ENCODE measurements at places on chromosomes 3 and 15.
A peak's percentile ranks its signal among the peaks of the same experiment; 100 is the strongest.

GRCh38 chr3:149506540-149506939 is 32.0 kb downstream of the TM4SF4 start:
- no peak for DNase-seq

GRCh38 chr15:88912500-88912921 is 668 bp downstream of the MFGE8 start:
- DNase-seq, result no peak

DNA sequence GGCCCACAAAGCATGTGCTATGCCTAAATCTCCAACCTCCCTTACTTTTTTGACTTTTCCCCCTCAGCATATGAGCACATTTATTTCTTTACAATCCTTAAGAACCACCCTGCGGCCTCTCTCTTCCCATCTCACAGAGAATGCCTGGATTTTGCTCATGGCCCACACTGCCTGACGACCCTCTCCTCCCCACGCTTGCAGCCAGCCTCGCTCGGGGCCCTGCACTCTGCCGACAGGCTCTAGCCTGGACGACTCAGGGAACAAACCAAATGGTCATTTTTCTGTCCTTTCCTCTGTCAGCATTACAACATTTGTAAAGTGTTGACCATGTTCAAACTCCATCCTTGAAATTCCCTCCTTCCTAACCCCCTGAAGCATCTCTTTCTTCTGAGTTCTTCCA is 11.7 kb downstream of the HES1 start:
- no peak for DNase-seq

- DNase-seq, result no peak
These were observed 25.3 kb downstream of the GABRA5 start for GRCh38 chr15:26892182-26892518.

DNA sequence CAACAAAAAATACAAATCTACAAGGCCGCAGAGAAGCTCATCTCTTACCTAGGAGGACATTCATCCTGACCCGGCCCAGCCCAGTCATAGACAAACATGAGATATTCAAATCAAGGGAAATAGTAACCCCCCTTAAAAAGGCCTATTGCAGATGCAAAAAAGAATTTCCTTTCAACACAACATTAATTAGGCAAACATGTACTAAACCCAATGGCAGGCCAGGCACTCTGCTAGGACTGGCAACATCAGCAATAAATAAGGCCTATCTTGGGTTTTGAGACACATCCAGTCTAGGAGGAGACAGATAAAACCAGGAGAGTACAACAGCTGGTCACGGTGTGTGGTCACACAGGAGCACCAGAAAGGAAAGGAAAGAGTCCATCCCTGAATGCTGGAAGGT is 61.4 kb downstream of the ADCY5 start:
- no peak for DNase-seq

GRCh38 chr3:72997421-72997961 is 880 bp downstream of the PPP4R2 start:
- no peak for DNase-seq

DNA sequence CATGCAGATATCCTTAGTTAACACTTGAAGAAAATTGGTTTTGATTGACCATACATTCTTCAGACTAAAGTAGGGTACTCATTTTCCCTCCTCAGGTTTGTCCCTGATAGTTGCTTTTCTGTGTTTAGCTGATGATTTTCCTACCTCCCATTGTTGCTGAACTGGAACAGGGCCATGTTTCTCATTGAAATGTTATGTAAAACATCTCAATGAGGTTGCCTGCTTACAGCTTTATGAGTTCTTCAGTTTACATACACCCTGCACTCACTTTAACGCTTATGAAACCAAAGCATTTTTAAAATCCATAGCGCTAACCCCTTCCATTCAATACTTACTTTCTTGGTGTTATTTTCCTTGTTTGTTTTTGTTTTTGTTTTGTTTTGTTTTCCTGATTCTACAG is 61.9 kb downstream of the HMG20A start:
- no peak for DNase-seq

DNA sequence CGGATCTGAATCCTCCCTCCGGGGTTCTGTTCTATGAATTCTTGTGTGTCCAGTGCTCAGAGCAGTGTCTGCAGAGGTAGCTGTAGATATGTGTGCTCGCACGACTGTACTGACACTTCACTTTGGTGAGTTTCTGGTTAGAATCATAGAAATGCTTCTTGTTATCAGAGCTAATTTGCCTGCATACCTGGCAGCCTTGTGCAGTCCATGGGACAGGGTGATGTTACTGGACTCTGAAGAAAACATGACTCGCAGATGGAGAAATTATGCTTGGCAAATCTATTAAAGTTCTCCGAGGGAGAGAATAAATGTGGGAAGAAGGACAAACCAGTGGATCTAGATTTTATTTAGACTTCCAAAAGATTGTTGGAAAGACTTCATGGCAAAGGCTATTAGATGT is 12.2 kb downstream of the CGNL1 start:
- DNase-seq, result no peak

DNA sequence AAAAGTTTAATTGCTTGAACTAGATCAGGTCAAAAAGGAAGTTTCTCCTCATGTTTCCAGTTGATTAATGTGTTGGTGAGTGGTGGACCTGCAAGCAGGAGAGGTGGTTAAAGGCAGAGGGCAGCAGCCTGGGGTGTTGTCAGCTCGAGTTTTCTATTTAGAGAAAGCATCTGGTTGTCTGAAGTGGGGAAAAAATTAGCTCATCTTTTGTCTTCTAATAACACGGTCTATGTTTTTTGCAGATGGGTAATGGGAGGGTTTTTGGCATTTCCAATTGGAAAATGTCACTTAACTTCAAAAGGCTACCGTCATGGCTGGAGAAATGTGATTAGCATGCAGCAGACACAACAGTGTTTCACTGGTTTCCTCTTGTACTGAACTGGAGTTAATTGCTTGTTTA is 122.6 kb downstream of the ITPR1 start:
- no peak for DNase-seq

GRCh38 chr15:74269362-74270035 is 33.4 kb downstream of the CCDC33 start:
- DNase-seq, result no peak

GRCh38 chr3:13647298-13648059 is 98.6 kb downstream of the FBLN2 start:
- DNase-seq, result no peak

DNA sequence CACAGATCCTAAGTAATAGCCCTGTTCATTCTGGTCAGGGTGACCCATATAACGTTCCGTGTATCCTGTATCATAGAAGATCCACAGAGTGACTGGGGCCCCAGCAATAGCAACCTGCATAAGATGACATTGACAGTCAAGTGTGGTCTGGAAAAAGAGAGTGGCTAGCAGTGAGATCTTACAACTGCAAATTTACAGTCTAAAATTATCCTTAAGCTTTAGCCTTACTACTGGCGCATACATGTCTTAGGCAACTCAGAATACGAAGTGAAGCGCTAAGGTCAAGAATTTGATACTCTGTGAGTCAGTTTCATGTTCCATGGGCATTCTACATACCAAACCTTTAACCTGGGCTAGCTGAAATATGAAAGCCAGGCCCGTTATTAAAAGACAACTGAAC is 29.2 kb upstream of the IGDCC4 start:
- no peak for DNase-seq

DNA sequence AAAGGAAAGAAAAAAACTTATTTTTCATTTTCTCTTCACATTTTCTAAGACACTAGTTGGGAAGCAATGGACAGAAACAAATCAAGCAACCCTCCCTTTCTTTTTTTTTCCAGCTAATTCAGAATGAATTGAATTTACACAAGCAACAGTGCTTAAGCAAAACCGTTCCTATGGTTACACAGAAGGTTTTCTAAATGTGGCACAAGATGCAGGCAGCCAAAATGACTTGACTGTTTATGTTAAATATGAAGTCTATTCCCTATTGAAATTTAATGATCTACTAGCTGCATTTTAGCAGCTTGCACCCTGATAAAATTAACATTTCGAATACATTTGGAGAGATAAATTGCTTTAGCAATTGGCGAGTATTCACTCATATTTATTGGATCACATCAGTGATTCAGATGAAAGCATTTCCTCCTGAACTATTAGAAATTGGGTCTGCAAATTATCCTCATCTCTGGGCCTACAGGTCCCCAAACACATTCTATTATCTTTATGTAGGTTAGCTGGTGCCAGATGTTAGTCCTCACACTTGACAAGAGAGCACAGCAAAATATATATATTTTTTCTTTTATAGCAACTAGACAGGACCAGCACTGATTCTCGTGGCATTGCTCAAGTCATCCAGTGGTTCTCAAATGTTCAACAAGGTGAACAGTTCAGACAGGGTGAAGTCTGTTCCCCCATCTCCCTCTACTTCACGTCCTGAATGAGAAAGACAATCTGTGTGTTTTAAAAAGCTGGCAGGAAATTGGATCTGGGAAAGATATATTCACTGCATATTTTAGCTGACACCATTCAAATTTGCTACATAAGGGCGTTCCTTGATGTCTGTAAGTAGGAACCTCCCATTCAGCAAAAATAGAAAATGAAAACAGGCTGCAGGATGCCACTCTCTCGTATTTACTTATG is 463.6 kb upstream of the KCNMB2 start:
- no peak for DNase-seq

GRCh38 chr3:16441371-16441875 is 72.1 kb downstream of the RFTN1 start:
- DNase-seq, result no peak

GRCh38 chr3:128260275-128260674 is 107.0 kb downstream of the EEFSEC start:
- no peak for DNase-seq

- DNase-seq, result no peak
These were observed 878.8 kb downstream of the NAALADL2 start for GRCh38 chr3:175737646-175738572.

DNA sequence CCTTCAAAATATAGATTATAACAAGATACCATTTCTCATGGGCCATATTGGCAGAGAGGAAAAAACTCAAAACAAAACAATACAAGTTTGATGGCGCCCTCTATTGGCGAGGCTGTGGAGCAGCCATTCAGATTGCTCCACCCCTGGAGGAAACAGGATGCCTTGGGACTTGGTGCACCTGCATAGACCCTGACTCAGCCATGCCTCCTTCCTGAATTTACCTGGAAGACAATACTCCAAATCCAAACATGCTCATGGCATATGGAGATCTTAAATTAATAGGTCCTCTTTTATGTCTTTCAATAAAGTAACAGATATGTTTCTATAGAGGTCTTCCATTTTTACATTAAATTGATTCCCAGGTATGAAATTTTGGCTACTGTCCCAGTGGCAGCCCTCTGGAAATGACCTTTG is 90.0 kb downstream of the APBA2 start:
- DNase-seq, result peak; percentile 41

GRCh38 chr3:135226057-135226456 is 431.0 kb downstream of the EPHB1 start:
- DNase-seq, result no peak

DNA sequence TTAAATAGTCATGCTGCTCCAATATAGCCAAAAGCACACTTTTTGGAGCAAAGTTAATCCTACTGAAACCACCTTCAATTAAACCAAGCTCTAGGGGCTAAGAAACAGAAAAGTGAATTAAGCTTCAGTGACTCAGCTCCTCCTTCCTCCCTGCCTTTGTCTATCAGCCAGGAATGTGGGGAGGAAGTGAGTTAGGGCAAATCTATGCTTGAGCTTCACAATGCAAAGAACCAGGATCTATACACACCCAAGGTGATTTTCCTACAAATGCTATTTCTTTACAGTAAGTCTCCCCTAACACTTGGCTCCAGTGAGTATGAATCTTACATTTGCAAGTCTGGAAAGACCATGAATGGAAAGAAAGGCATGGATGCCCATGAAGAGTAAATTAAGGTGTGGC is 212.1 kb downstream of the P3H2 start:
- DNase-seq, result no peak

DNA sequence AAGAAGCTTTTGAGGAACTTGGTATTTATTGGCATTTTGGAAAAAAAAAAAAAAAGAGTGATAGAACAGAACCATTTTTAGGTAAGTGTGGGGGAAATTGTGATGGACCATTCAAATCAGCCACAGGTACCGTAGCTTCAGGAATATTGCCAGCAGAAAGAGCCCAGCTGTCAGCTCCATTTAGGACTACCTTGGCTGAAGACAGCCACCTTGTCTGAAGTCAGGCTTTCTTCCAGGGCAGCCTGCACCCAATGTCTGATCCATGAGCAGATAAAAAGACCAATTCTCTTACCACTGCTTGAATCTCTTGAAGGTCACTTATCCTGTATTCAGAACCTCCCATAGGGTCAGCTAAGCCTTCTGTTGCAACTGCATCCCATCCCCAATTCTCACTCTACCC is 37.6 kb downstream of the SLCO3A1 start:
- no peak for DNase-seq

DNA sequence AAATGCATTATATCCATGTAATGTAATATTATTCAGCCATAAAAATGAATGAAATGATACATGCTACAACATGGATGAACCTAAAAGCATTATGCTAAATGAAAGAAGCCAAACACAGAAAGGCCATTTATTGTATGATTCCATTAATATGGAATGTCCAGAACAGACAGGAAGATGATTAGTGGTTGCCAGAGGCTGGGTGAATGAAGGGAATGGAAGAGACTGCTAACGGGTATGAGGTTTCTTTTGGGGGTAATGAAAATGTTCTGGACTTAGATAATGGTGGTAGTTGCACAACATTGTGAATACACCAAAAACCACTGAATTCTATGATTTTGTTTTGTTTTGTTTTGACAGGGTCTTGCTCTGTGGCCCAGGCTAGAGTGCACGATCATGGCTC is 61.6 kb upstream of the MAP4 start:
- no peak for DNase-seq

DNA sequence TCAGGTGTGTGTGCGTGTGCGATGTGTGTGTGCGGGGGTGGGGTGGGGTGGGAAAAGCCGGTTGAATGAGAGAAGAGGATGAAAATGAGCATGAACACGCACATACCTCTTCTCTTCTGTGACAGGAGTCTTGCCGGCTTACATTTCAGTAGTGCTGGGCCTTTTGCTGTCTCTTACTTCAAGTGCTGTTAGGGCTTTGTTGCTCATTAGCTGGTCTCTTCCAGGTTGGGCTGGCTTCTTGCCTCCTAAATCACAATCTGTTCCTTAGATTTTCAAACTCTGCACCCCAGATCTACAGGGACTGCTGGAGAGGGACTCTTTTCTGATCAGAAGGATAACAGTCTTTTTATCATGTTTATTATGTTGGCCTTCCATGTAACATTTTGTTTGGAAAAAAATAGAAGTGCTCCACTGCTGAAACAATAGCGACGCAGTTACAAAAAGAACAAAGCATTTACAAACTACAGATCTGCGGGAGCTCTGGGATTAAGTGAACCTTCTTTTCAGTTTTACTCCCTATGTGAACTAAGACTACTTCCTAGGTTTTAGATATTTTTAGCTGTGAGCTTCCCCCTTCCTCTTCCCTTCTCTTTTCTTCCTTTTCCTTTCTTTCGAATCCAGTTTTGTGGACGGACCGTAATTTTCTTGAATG is 48.5 kb downstream of the USP13 start:
- DNase-seq, result no peak

- no peak for DNase-seq
These were observed 810.9 kb downstream of the NR2F2 start for GRCh38 chr15:97141360-97141759.

GRCh38 chr15:76376029-76376428 is 39.5 kb downstream of the ISL2 start:
- DNase-seq, result no peak

All from GM19239 (cell line).